Left lobe of liver (tissue), 2 donors: ENCODE measurements at places on chromosomes 4 and X.

DNA sequence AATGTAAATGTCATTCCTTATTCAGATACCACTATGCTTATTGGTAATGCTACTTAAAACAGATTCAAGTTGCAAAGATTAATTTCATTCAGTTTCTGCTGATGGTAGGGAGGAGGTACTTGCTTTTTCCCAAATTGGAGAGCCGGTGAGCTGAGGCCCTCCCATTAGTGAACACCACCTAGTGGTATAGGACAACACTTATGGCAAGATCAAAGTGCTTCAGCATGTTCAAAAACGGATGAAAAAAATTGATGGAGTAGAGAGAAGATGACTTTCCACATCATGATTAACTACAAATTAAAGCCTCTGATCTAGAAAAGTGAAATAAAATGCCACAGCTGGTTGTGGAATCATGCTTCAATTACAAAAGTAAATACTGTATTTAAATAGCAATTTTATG, 112.9 kb downstream of the MBNL3 start:
- no peak for DNase-seq

DNA sequence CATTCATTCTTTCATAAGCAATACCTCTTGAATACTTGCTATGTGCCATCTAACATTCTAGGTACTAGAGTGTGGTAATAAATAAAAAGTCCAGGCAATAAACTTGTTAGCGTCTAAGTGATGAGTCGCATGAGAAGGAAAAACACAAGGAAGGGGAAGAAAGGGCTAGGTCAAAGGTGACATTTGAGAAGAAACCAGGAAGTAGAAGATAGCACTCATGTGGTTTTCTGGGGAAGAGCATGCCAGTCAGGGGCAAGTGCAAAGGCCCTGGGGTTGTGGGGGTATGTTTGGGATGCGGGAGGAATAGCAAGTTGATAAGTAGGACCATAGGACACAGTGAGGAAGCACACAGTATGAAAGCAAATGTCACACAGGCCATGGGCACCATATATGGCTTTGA, 157.0 kb downstream of the TSPAN5 start:
- no peak for DNase-seq

GRCh38 chr4:1979477-1980196, 29.1 kb downstream of the NELFA start:
- DNase-seq = no peak

GRCh38 chr4:58191109-58191508, 1080.9 kb upstream of the IGFBP7 start:
- no peak for DNase-seq

- DNase-seq = no peak
Observed at GRCh38 chrX:44422631-44423030, 79.2 kb upstream of the EFHC2 start.

GRCh38 chr4:13498469-13498868, 14.3 kb upstream of the RAB28 start:
- DNase-seq = no peak

DNA sequence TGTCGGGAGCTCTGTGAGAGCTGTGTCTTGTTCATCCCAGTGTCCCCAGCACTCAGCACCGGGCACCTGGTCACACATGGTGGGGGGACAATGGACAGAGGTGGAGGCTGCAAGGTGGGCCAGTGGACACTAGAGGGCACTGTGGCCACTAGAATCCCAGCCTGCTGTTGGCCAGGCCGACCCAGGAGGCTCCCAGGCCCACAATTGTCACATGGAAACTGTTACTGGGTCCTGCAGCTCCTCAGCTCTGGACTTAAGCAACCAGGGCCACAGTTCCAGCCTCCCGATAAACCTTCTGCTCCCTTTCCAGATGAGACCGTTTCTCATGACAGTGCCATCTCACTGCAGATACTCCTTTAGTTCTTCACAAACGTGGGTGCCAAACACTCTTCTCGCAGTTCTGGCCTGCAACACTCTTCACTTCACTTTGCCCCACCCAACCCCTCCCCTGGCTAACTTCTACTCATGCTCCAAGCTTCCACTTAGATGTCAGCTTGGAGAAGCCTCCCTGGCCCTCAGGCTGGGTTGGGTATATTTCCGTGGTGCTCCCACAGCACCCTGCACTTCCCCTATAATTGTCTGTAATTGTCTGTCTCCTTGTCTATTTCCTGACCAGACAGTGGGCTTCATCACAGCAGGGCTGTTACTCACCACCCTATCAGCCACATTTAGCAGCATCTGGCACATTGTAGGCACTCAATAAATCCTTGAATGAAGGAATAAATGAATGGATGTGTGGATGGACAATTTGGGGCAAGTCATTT, 3.5 kb upstream of the IQSEC2 start:
- DNase-seq = no peak

- DNase-seq = no peak
Observed at GRCh38 chr4:114911111-114911510, 202.3 kb downstream of the NDST4 start.

GRCh38 chrX:45322382-45322781, 121.7 kb upstream of the DIPK2B start:
- DNase-seq = no peak

- no peak for DNase-seq
Observed at GRCh38 chrX:6782831-6783230, 247.9 kb upstream of the VCX3A start.

GRCh38 chr4:1368421-1369090, 21.5 kb downstream of the UVSSA start:
- no peak for DNase-seq

- no peak for DNase-seq
Observed at GRCh38 chr4:1522606-1523005, 116.4 kb upstream of the NKX1-1 start.

GRCh38 chr4:171524903-171525302, 288.3 kb upstream of the GALNTL6 start:
- DNase-seq = no peak

DNA sequence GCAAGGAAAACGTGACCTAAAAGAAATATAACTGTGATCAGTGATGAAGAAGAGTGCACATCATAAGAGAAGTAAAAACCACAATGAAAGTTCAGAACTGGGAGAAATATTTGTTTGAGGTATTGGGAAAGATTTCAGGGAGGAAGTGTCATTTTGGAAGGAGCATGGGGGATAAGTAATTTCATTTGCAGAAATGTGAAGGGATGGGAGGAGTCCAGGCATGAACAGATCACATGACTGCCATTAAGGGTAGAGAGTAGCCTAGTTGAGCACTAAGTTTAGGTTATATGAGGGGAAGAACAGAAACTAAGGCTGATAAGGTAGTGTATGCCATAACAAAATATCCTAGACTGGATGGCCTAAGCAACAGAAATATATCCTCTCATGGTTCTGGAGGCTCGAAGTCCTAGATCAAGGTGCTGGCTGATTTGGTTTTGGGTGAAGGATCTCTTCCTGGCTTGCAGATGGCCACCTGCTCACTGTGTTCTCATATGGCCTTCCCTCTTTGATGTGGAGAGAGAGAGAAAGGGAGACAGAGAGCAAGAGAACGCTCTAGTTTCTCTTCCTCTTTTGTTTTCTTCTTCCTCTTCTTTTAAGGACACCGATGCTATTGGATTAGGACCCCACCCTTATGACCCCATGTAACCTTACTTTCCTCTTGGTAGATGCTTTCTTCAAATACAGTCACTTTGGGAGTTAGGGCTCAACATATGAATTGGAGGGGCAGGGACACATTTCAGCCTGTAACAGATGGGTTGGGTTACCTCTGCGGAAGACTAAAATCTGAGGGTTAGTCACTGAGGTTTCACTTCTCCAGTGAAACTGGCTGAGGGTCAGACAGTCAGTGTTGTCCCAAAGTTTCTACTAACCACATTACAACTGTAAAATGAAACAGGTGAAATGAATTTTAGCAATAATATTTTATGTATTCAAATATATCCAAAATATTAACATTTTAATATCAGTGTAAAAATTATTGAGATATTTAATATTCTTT, 77.9 kb downstream of the EGF start:
- DNase-seq = no peak

DNA sequence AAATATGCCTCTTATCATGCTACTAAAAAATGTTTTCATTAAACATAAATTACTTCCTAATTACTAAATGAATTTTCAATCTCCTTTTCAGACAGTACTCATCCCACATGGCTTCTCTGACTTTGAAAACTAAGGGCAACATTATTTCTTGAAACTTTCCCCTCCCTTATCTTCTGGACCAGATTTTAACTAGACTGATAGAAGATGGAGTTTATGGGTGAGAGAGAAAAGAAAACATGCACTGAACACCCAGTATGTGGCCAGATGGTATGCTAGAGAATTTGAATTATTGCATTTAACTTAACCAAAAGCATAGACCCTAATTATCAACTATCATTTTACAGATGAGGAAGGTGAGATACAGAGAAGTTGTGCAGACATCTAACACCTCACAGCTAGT, 16.8 kb downstream of the CNOT6L start:
- no peak for DNase-seq

- no peak for DNase-seq
Observed at GRCh38 chr4:124325690-124326089, 386.8 kb downstream of the ANKRD50 start.

- DNase-seq = no peak
Observed at GRCh38 chrX:46577221-46578005, 3.8 kb downstream of the CHST7 start.

DNA sequence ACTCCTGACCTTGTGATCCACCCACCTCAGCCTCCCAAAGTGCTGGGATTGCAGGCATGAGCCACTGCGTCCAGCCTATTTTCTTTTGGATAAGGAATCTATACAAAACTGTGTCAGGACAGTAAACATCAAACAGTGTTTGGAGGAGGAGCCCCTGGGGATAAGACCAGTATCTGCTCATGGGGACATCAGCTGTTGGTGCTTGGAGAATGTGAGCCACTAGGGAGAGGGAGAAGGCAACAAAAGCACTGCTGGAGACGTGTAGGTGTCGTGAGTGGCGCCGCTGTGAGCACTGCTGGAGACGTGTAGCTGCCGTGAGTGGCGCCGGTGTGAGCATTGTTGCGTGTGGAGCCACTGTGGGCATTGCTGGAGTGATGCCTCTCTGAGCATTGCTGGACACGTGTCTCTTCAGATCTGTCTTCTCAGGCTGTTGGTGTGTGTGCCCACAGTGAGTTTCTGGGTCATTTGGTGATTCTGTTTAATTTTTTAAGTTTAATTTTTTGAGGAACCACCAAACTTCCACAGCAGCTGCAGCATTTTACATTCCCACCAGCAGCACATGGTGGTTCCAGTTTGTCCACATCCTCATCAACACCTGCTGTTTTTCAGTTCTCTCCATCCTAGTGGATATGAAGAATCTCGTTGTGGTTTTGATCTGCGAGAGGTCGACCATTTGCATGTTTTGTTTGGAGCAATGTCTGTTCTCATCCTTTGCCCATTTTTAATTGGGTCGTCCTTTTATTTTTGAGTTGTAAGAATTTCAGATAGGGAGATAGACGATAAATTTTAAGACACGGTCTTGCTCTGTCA, 19.0 kb downstream of the DGKQ start:
- DNase-seq = peak; percentile 27

GRCh38 chr4:38162240-38162784, 202.1 kb downstream of the PTTG2 start:
- DNase-seq = peak; percentile 78

- DNase-seq = no peak
Observed at GRCh38 chr4:174312993-174313392, 29.3 kb downstream of the CEP44 start.

GRCh38 chrX:22742174-22742573, 257.6 kb upstream of the DDX53 start:
- DNase-seq = no peak
